Activated CD4-positive, alpha-beta memory T cell treated with anti-CD3 and anti-CD28 coated beads for 36 hours (primary cell): ENCODE measurements at places on chromosomes 3 and 15. TPM values are rescaled to one million over a fixed set of nuclear protein-coding genes. Genes with fewer than 3 reads are reported as not detected.

SYNPR gene
- not detected for total RNA-seq

ONECUT1 gene
- not detected for total RNA-seq

TIMMDC1 gene
- 93.7 TPM for total RNA-seq

GPR149 gene
- not detected for total RNA-seq

TMEM207 gene
- not detected for total RNA-seq

PLCH1 gene
- 0.10 TPM for total RNA-seq

SUSD5 gene
- not detected for total RNA-seq

SLC38A3 gene
- total RNA-seq = not detected

ZNF80 gene
- total RNA-seq = 0.33 TPM

CNBP gene
- total RNA-seq = 348 TPM

COX17 gene
- 108 TPM for total RNA-seq

IQCF5 gene
- total RNA-seq = not detected

LAMB2 gene
- not detected for total RNA-seq

MKRN2OS gene
- not detected for total RNA-seq

RBM6 gene
- total RNA-seq = 73.5 TPM

BAHD1 gene
- 18.8 TPM for total RNA-seq

GAP43 gene
- not detected for total RNA-seq

NKIRAS1 gene
- total RNA-seq = 3.9 TPM

CCDC191 gene
- total RNA-seq = 3.5 TPM

GPR160 gene
- total RNA-seq = 5.7 TPM

MEIS2 gene
- total RNA-seq = not detected

C15orf61 gene
- 4.1 TPM for total RNA-seq

IGSF11 gene
- 0.14 TPM for total RNA-seq

IGSF10 gene
- not detected for total RNA-seq

ECE2 gene
- total RNA-seq = not detected

PDCD10 gene
- 75.4 TPM for total RNA-seq

CDHR4 gene
- not detected for total RNA-seq

CPLX3 gene
- not detected for total RNA-seq

WDR49 gene
- total RNA-seq = not detected

UNC13C gene
- total RNA-seq = not detected

ANKRD34C gene
- total RNA-seq = not detected

MRPL46 gene
- 34.2 TPM for total RNA-seq

ERICH6 gene
- total RNA-seq = not detected

A4GNT gene
- total RNA-seq = not detected

PYGO1 gene
- total RNA-seq = not detected

GOLGA6A gene
- total RNA-seq = not detected

FGF12 gene
- not detected for total RNA-seq

ZNF148 gene
- total RNA-seq = 27.9 TPM

KIF7 gene
- total RNA-seq = 0.95 TPM

IL12A gene
- total RNA-seq = not detected

THPO gene
- total RNA-seq = not detected

CSPG4 gene
- total RNA-seq = not detected

GOLGA8G gene
- total RNA-seq = not detected
